Retinal pigment epithelial cell (primary cell): ENCODE measurements at places on chromosomes 5 and 9.

DNA sequence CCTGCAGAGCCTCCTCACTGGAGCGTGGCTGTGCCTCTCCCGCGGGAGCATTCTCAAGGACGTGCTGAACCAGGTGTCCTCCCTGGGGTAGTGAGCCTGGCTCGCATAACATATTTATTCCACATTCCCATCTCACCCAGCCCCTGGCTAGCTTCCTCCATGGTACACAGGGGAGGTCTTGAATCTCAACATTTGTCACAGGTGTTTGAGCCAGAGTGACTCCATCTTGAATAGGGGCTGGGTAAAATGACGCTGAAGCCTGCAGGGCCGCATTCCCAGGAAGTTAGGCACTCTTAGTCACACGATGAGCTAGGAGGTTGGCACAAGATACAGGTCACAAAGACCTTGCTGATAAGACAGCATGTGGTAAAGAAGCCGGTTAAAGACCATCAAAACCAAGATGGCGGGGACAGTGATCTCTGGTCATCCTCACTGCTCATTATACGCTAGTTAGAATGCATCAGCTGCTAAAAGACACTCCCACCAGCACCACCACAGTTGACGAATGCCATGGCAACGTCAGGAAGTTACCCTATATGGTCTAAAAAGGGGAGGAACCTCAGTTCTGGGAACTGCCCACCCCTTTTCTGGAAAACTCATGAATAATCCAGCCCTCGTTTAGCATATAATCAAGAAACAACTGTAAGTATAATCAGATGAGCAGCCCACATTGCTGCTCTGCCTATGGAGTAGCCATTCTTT is 273.8 kb upstream of the IRX4 start:
- no peak for DNase-seq

GRCh38 chr9:13586587-13587374 is 307.3 kb upstream of the MPDZ start:
- no peak for DNase-seq

DNA sequence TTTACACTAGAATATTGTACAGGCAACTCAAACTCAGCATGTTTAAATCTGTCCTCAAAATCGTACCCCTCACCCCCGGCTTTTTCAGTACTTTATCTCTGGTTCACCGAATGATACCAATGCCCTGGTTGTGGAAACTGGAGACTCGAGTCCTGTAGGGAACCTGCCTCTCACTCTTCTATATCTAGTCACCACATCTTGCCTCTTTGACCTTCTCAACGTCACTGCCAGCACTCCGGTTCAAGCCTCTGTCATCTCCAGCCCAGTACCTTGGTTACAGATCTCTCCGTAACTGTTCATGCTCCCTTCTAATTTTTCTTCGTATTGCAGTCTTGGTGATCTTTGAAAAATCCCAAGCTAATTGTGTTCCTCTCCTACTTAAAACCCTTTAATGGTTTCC is 6.7 kb downstream of the SLC44A1 start:
- no peak for DNase-seq

GRCh38 chr5:128537221-128537999 is 635 bp downstream of the FBN2 start:
- DNase-seq: no peak

DNA sequence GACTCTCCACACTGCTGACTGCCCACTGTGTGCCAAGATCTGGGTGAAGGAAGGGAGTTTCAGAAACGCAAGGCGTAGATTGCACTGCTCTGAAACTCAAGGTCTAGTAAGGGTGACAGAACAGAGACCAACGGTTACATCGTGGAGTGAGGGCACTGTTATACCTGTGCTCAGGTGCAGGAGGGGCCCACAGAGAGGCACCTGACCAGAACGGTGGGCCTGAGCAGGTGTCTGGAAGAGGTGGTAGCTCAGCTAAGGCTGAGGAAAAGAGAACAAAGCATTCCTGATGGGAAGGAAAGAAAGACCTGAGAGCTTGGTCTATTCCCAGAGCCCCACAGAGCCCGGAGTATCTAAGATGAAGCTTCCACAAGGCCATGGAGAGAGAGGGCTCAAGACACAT is 267.2 kb downstream of the MED10 start:
- no peak for DNase-seq

DNA sequence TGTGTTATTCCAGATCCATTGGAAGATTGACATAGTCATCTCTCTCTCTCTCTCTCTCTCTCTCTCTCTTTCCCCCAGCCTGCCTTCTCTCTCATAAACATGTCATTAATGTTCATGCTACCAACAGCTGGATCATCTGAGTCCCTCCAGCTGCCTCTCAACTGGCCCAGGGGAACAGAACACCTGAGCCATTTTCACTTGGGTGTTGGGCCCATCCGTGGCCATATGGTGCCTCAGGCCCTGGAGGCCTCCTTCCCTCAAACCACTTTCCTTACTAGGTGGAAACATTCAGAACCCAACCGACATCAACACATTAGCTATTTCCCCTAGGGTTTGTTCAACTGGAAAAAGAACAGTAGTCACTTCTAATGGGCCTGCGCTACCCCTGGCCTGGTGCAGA is 196.2 kb downstream of the FRMD3 start:
- no peak for DNase-seq

DNA sequence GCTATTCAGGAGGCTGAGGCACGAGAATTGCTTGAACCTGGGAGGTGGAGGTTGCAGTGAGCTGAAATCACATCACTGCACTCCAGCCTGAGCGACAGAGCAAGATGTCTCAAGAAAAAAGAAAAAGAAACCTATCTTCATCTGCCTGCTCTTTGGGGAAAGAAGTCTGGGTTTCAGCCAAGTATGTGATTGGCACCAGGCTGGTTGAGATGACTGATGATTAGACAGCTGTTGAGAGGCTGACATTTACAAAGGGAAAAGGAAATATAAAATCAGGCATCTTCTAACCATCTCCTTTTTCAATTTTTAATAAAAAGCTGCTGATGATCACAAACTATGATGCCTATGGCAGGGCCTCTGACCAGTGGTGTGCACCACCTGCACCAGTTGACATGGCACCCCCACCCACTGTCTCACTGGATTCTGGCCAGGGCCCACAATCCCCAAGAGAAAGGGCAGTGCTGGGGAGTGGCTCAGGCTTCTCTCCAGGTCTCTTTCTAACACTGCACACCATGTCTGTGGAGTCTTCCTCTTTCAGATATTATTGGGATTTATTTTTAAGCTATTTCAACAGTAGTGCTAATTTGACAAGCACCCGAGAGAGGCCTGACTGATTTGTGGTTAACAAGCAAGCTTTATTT is 17.2 kb upstream of the C5orf15 start:
- no peak for DNase-seq

- DNase-seq: peak; percentile 71
These were observed 260.3 kb upstream of the KLF4 start for GRCh38 chr9:107749787-107750444.

DNA sequence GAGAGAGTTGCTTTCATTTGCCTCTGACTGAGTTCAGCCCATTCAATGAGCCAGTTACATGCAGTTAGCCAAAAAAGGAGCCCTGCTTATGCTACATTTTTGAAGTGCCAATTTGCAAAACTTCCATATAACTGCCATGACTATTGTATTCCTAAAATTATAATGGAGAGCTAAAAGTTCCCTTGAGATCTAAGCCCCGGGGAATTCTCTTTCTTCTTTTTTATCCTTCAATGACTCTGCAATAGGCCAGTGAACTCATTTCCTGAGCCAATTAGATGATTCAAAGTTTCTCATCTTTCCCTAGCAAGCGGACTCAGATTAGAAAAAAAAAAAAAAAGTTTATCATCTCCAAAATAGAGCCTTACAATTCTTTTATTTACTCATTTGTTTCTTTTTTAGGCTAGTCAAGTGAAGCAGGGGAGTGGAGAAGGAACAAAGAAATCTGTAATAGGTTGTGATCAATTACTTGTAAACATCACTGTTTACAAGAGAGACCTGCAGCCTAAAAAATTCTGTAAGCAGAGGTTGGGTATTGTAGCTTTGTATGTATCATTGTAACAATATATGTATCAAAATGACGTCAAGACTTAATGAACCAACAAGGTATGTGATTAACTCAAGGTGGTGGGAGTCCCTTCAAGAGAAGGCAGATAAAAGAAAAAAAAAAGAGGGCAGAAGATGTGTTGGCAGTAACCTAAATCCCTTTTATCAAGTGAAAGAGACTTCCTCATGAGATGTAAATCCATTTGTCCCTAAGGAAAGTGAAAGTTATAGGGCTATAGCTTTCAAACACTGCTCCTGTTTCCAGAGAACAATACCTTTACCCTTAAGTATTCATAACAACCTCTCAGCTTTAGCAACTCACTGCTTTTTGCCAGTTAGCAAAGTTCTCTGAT is 48.7 kb upstream of the HOMER1 start:
- DNase-seq: no peak
